ENCODE measurements at places on chromosomes 7 and 10.

- no peak for DNase-seq
These were observed 274.4 kb upstream of the SEMA3A start for GRCh38 chr7:84469034-84469433.

GRCh38 chr7:93307131-93307660 lies 75.0 kb downstream of the VPS50 start:
- DNase-seq: no peak

GRCh38 chr10:96366508-96366907 lies 7.7 kb upstream of the OPALIN start:
- DNase-seq: no peak

DNA sequence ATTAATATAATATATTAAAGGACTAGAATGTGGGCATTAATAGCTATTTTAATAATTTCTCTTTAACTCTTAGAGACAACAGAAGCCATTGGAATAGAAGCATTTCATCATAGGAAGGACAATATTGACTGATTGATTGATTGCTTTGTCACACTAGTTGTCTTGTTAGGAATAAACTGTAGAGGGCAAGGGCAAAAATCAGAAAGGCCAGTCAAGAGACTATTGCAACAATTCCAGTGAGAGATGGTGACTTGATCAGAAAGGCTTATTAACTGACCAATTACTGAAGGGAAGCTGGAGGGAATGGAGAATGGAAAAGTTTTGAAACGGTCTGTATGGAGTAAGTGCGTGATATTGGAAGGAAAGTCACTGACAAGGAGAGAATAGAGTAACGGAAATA lies 87.3 kb downstream of the RUNDC3B start:
- no peak for DNase-seq

GRCh38 chr7:151918510-151918843 lies 37.8 kb upstream of the GALNTL5 start:
- DNase-seq: no peak

GRCh38 chr10:125095228-125095627 lies 65.1 kb downstream of the CTBP2 start:
- no peak for DNase-seq

DNA sequence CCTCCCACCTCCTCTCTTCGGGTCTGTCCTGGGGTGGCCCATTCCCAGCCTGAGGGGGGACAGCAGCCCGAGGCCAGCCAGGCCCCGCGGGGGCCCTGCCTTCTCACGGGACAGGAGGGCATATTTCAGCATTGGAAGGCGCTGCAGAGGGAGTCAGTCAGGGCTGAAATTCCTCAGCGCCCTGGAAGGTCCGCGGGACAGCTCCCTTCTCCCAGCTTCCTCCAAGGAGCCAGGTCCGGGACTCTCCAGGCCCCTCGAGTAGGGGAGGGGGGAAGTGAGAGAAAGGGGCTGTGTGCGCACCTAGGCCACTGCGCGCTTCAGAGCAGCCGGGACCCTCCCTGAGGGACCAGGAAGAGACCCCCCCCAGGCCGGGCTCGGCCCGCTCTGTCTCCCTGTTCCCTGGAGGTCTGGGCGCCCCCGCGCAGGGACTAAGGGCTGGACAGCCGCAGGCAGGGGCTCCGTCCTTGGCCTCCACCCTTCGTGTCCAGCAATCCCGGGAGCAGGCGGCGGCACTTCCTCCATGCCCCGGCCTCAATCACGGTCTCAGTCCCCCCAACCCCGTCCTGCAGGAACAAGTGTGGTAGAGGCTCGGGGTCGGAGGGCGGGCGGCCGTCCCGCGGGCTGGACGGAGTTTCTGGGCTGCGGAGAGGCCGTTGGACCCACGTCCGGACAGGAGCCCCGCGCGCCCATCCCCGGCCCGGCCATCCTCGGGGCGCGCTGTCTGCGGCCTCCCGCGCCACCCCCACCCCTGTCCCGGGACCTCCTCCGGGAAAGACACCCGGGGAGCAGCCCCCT lies 6.0 kb upstream of the ELFN1 start:
- DNase-seq: peak; percentile 22

DNA sequence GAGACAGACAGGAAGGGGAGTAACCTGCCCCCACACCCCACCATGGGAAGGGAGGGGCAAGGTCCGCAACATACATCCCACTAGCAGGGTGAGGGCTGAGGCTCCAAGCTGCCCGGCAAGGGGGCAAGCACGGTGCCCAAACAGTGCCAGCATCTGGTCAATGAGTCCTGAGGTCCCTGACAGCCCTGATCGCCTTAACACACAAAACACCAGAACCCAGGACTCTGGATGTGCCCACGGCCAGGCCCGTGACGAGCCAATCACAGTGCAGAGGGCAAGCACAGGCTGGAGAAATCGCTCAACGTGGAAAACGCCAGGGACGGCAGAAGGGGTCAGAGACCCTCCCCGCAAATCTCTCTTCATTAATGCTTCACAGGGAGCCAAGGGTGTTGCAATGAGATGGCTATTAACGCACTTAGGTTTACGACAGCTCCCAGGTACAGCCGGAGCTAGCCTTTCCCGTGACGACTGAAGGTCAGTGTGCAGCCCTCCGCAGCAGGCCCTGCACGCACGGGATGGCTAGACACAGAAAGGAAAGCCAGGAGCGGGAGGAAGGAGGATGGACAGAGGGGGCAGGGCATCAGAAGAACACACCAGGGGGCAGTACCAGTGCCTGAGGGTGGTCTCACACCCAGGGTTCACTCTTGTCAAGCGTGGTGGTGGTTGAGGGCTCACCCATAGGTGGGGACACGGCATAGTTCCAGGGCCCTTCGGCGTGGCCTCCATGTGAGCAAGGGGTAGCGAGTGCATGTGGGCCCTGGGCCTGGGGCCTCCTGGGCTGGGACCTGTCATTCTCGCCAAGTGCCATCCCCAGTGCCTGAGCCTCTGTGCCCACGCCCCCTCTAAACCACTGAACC lies 220.5 kb downstream of the MAD1L1 start:
- DNase-seq: no peak

GRCh38 chr7:117230276-117231046 lies 92.4 kb downstream of the WNT2 start:
- DNase-seq: no peak

DNA sequence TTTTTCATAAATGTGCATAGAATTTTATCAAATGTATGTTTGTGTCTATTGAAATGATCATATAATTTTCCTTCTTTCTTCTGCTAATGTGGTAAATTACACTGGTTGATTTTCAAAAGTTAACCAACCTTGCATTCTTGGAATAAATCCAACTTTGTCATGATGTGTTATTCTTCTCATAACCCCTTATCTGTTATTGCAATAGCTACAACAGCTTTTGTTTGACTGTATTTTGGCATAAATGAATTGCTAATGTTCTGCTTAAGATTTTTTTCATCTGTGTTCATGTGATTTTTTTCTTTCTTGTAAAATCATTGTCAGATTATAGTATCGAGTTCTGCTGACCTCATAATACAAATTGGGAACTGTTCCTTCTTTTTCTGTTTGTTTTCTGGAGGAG lies 17.6 kb downstream of the CDH23 start:
- DNase-seq: no peak

DNA sequence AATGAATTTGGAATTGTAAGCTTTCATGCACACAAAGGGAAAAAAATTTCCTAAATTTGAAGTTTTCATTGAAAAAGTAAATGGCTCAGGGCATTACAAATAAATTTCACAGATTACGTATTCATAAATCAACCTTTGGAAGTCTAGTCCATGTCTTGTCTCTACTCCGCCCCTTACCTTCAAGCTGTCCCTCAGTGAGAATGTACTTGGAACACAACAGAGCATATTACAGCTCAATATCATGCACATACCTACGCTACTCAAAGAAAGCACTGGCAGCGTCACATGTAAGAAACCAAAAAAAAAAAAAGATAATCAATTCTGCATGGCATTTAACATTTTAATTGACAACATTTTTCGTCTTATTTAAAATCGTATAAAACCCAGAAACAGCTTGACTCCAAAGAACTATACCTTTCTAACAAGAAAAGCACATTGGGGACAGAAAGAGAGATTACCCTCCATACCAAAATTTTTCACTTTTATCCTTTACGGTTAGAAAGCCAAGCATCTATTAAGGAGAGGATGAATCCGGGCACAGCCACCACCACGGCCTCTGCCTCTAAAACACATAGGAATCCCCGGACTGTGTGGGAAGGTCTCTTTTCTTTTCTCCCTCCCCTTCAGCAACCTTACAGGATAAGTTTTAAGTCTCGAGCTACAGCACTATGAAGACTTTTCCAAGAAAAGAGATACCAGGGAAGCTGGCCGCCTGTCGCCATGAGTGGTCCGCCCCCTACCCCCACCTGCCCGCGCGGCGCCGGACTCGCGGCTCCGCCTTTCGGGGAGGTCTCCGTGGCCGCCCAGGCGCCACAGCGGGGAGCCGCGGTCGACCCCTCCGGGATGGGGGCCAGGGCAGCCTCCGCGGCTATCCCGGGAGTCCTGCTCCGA lies 1.1 kb downstream of the JMJD1C start:
- DNase-seq: no peak

GRCh38 chr7:33243319-33243881 lies 114.0 kb downstream of the BBS9 start:
- DNase-seq: no peak

GRCh38 chr7:55574051-55574717 lies 1.9 kb upstream of the VOPP1 start:
- DNase-seq: no peak

- no peak for DNase-seq
These were observed 64.6 kb downstream of the CYP26A1 start for GRCh38 chr10:93138113-93138870.

DNA sequence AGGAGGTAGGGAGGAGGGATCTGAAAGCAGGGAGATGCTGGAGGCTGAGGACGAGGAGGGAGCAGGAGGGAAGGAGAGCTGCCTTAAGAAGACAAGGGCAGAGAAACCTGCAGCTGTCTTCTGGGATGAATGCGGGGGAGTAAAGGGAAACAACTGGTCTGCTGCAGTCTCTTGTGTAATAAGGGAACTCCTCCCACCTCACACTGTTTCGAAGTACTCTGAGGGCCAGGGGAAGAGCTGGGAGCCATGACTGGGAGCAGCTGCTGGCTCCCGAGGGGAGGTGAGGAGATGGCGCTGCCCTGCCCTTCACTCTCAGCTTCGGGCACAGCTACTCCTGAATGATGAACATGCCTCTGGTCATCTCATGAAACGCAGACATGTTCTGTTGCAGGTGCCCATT lies 65.1 kb downstream of the CLEC2L start:
- peak; percentile 42 for DNase-seq

DNA sequence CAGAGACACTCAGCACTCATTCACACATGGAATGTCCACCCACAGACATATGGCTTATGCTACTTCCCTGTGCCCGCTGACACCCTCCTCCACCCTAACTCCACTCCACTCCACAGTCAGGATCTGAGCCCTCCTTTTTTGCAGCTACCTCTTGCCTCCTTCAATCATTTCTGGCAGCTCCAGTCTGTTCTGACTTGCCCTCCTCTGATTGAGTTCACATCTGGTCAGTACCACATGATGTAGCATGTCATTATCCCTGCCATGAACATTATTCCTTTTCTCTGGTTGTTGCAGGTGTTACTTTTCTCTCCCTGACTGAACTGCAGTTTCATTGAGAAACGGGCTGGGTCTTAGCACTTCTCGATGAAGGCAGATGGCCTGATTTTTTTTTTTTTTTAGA lies 130.1 kb upstream of the EGR2 start:
- no peak for DNase-seq

DNA sequence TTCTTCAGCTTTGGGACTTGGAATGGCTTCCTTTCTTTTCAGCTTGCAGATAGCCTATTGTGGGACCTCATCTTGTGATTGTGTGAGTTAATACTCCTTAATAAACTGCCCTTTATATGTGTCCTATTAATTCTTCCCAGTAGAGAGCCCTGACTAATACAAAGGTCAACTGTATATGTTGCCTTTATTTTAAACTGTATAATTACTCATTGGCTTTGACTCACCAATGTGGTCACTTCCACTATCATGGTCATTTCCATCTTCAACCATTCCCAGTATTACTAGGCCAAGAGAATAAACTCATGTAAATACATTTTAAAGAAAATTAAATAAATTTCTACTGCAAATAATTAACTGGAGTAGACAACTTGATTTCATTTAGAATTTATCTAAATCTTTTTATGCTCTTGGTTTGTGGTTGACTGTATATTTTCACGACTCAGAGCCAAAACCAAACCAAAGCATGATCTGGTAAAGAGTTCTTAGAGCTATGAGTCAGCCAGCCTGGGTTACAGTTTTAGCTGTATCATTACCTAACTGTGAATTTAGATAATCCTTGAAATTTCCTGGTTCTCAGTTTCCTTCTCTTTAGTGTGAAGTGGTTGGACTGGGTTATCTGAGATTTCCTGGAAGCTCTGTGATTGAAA lies 188.4 kb downstream of the PPP1R3A start:
- no peak for DNase-seq

- DNase-seq: no peak
These were observed 37.9 kb upstream of the AKR1C2 start for GRCh38 chr10:5041471-5042023.

DNA sequence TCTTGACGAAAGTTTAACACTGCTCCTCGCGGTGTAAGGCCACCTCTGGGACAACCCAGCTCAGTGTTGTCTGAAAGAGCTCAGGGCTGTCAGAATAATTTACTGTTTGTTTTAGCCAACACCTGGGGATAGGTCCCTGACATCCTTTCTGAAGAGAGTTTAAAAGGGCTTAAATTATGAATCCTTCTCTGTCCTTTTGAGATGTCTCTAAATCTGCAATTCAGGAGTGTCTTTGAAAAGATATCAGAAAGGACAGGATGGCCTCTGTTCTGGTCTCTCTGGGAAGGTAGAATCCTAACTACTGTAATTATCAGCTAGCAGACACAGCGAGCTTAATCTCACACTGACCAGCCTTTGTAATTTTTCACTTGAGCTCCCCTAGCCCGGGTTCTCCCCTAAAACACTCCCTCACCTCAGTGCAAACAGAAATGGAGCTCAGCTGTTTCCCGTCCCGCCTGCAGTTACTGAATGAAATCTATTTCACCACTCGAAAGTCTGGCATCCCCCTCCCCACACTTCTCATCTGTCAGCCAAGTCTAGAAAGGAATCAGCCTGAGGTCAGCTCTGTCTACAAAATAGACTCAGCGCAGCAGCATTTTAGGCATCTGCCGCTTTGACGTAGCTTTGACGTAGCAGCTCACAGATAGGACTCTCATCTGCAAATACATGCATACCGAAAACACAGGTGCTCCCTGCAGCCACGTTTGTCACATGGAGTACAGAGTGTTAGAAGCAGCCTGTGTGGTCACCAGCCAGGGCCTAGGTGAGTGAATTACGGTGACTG lies 4.8 kb downstream of the DYNC2I1 start:
- DNase-seq: no peak

GRCh38 chr10:49457686-49458085 lies 61.8 kb upstream of the DRGX start:
- no peak for DNase-seq

DNA sequence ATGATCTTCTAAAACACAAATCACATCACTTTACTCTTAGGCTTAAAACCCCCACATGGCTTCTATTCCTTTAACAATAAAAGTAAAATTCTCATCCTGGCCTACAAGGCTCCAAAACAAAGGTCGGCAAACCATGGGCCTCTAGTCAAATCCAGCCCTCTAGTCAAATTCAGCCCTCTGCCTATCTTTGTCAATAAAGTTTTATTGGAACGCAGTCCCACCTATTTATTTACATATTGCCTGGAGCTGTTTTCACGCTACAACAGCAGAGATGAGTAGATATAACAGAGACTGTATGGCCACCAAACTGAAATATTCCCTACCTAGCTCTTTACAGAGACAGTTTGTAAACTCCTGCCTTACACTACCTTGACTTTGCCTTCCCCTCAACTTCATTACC lies 178.8 kb downstream of the PTPN20 start:
- DNase-seq: no peak
